ENCODE measurements at places on chromosomes 11 and 22. TPM values are rescaled to one million over a fixed set of nuclear protein-coding genes. Genes with fewer than 3 reads are reported as not detected.

GRCh38 chr11:12229450-12230229 lies 119.2 kb downstream of the MICAL2 start:
- H3K27me3 ChIP-seq = no peaks in the 10 kb centered on the region
- no peak for DNase-seq
- no peaks in the 10 kb centered on the region for H3K4me1 ChIP-seq
- H3K36me3 ChIP-seq = no peaks in the 10 kb centered on the region

DNA sequence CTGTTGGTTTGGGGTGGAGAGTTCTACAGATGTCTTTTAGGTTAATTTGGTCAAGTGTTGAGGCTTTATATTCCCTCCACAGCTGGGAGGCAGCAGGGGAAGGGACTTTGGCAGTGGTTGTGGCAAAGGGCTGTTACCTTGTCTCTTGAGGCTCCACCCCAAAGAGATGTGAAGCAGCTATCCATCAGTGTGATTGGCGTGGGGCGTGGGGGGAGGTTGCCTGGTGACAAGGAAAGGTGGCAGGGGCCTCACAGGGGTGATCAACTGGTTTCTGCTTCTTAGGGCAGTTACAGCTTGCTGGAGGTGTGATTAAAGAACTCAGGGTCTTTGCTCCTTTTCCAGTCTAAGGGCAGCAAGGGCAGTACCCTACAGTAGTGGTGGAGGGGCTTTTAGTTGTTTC lies 59.3 kb downstream of the FANCF start:
- H3K27me3 ChIP-seq = no peaks in the 10 kb centered on the region
- H3K27ac ChIP-seq = no peak overlapping the region
- H3K4me1 ChIP-seq = no peaks in the 10 kb centered on the region
- no peak overlapping the region for H3K4me3 ChIP-seq

Gene DCDC1
- total RNA-seq = 0.22 TPM

Gene NEU3
- total RNA-seq = 16.2 TPM

- peaks cover 51% of the 10 kb centered on the region for H3K36me3 ChIP-seq
- no peak overlapping the region for H3K4me3 ChIP-seq
- H3K27me3 ChIP-seq = no peaks in the 10 kb centered on the region
- no peak for DNase-seq
- no peaks in the 10 kb centered on the region for H3K4me1 ChIP-seq
Measured at GRCh38 chr22:27906241-27906640, 12.8 kb downstream of the PITPNB start.

GRCh38 chr22:49092716-49093115 lies 735.0 kb downstream of the BRD1 start:
- no peak overlapping the region for H3K4me3 ChIP-seq
- DNase-seq = no peak
- no peaks in the 10 kb centered on the region for H3K4me1 ChIP-seq
- no peak overlapping the region for H3K27ac ChIP-seq
- H3K27me3 ChIP-seq = no peaks in the 10 kb centered on the region
- no peaks in the 10 kb centered on the region for H3K36me3 ChIP-seq

DNA sequence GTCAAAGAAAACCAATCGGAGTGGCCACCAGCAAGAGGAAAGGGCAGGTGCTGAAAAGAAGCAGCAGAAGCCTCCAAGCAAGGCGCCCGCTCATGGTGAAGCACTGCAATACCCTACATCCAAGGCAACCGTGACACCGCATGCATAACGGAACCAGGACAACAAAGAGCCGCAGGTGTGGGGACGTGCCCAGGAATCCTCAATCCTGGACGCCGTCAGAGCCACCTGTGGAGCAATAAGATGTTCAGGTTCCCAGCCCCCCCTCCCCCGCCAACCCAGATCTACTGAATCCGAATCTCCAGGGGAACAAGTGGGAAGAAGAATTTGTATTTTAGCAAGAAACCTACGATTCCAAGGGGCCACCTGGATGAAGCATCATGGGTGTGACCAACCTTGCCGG lies 70.8 kb downstream of the SHANK2 start:
- H3K4me1 ChIP-seq = peaks cover 2% of the 10 kb centered on the region
- H3K27me3 ChIP-seq = no peaks in the 10 kb centered on the region
- peak; percentile 36 for DNase-seq
- H3K36me3 ChIP-seq = peaks cover 11% of the 10 kb centered on the region
- no peak overlapping the region for H3K4me3 ChIP-seq
- H3K27ac ChIP-seq = no peak overlapping the region

Gene TREH
- total RNA-seq = not detected

DNA sequence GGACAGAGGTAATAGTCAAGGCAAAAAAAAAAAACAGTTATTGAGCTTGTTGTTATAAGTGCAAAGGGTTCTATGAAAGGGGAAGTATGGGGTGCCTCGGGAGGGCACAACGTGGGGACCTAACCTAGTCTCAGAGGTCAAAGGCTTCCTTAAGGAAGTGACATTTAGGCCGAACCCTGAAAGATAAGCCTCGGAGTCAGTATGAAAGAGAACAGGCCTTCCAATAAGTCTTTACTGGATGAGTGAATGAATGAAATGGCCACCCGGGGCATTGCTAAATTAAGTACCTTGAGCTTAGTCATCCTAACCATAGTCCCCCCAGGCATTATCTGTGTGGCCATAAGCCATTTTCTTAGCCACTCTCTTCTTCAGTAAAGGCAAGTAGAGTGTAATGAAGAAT lies 19.7 kb downstream of the FLI1 start:
- no peak overlapping the region for H3K4me3 ChIP-seq
- DNase-seq = no peak
- no peak overlapping the region for H3K27ac ChIP-seq
- H3K27me3 ChIP-seq = no peaks in the 10 kb centered on the region
- no peaks in the 10 kb centered on the region for H3K36me3 ChIP-seq

DNA sequence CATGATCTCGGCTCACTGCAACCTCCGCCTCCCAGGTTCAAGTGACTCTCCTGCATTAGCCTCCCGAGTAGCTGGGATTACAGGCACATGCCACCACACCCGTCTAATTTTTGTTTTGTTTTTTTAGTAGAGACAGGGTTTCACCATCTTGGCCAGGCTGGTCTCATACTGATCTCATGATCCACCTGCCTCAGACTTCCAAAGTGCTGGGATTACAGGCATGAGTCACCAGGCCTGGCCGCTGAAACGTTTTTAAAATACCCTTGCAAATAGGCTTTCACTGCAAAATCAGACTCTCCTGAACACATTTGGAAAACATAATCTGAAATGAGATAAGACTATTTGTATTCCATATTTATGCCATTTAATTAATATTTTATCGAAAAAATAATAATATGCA lies 826.1 kb upstream of the CNTN5 start:
- no peak overlapping the region for H3K27ac ChIP-seq
- H3K4me3 ChIP-seq = no peak overlapping the region
- no peaks in the 10 kb centered on the region for H3K4me1 ChIP-seq
- DNase-seq = no peak

Gene SEC14L6
- 1.1 TPM for total RNA-seq

GRCh38 chr11:117523680-117524079 lies 196.0 kb downstream of the CEP164 start:
- DNase-seq = no peak

DNA sequence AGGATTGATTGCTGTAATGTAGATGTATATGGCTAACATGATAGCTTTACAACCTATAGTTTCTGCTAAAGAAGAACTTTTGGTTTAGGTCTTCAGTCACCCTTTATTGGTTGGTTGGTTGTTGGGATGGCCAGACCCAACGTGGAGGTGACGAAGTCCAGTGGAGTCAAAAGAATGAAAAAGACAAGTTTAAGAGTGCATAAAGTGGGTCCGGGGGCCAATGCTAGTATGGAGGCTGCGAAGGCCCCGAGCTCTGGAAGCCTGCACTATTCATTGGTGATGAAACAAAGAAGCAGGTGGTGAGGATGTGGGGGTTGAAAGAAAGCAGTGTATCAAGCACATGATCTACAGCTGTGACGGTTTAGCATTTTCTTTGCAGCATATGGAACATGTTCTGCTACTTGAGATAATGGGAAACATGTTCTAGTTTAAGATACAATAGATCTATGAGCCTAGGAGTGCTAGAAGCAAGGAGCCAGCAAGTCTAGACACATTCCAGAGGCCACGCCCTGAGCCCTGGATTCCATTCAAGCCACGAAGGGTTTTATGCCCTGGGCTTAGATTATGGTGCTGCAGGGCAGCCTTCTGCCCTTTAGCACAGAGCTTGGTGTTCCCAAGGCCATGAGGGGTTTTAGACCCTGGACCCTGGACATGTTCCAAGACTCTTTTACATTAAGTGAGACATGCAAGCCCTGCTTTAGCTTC lies 6.3 kb downstream of the TCP11L1 start:
- H3K27ac ChIP-seq = no peak overlapping the region
- no peak for DNase-seq
- H3K4me3 ChIP-seq = no peak overlapping the region
- no peaks in the 10 kb centered on the region for H3K4me1 ChIP-seq
- H3K27me3 ChIP-seq = no peaks in the 10 kb centered on the region

DNA sequence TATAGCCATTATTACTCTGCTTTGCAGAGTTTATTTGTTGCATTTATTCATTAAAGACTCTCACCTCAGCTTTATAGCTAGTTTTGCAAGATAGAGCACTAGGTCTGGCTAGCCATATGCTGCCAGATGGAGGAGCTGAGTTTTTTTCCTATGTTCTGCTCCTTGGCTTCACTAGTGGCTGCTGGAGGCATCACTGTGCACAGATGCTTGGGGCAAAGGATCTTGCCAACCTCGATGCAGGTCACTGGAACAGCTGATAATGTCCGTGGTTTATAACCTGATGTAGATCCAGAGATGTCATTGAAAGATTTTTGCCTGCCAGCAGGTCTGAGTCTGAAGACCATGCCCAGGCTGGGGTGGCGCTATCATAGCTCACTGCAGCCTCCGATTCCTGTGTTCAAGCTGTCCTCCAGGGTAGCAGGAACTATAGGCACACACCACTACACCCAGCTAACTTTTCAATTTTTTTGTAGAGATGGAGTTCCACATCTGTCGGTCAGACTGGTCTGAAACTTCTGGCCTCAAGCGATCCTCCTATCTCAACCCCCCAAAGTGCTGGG lies 63.2 kb downstream of the PACS1 start:
- no peak overlapping the region for H3K4me3 ChIP-seq
- no peak for DNase-seq
- no peaks in the 10 kb centered on the region for H3K27me3 ChIP-seq
- no peaks in the 10 kb centered on the region for H3K36me3 ChIP-seq
